NCI-H345 (cell line): ENCODE measurements at places on chromosomes 4 and X.

DNA sequence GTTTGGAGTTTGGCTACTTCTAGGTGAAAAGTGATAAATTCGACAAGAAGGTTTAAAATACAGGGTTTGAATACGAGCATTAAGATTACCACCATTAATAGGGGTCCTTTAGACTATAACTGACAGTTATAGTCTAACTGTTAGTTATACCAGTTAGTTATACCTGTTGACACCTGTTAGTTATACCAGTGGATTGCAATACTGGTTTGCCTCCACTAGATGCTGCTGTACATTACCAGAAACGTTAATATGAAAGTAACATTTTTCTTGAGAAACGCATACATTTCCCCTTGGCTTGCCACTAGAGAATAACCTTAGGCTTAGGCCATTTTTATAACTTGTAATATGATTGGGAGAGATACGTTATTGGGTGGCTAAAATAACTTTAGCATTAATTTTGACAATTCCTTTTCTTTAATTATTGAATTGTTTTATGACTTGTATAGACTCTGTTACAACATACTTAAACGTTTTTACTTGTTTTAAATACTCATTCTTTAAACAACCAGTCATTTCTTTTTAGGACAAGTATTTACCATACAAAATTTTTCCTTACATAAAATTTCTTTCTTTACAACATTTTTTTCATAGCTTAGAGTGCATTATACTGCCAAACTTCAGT lies 911.2 kb downstream of the FSTL5 start:
- no peak for DNase-seq

- peak; percentile 72 for DNase-seq
Observed at GRCh38 chrX:135974279-135974856, 580 bp upstream of the MMGT1 start.

DNA sequence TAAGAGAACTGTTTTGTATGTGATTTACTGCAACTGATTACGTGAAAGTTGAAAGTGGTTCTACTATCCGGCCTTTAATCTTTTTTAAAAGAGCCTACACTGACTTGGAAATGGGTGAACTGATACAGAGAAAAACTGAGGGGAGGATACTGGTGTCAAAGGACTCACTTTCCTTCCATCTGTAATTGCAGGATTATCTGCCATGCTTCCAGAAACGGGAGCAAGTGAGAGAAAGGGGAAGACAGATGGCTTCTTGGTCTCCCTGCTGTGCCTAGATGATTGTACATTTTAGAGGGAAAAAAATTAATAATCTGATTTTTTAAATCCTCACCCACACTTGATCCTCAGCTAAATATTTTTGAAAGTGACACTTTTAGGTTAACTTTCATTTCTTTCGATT lies 88.3 kb upstream of the GRID2 start:
- DNase-seq: no peak

GRCh38 chrX:120781403-120781802 lies 94.3 kb downstream of the CT47B1 start:
- DNase-seq: no peak

- DNase-seq: peak; percentile 38
Observed at GRCh38 chrX:43656005-43656494, at the start of gene MAOA. MAOA (plus strand) TSS chrX:43656299; CDS start chrX:43656342, 43 bp downstream.

DNA sequence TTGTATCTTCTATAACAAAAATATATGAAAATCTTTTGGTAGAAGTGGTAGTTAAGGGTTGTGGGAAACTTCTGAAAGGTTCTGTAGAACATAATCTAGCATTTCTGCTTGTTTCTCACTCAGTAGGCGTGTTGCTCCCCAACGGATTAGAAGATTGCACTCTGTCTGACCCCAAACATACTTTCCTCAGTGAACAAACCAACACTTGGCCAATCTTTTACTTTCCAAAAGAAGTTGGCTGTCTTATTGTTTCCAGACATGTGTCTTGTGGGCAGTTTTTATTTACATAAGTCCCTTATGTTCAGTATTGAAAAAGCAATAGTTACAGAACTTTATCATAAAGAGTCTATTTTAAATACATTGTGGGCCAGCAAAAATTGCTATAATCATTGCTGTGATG lies 312.8 kb upstream of the EPHA5 start:
- no peak for DNase-seq

GRCh38 chr4:81617545-81617944 lies 145.8 kb upstream of the RASGEF1B start:
- DNase-seq: no peak

DNA sequence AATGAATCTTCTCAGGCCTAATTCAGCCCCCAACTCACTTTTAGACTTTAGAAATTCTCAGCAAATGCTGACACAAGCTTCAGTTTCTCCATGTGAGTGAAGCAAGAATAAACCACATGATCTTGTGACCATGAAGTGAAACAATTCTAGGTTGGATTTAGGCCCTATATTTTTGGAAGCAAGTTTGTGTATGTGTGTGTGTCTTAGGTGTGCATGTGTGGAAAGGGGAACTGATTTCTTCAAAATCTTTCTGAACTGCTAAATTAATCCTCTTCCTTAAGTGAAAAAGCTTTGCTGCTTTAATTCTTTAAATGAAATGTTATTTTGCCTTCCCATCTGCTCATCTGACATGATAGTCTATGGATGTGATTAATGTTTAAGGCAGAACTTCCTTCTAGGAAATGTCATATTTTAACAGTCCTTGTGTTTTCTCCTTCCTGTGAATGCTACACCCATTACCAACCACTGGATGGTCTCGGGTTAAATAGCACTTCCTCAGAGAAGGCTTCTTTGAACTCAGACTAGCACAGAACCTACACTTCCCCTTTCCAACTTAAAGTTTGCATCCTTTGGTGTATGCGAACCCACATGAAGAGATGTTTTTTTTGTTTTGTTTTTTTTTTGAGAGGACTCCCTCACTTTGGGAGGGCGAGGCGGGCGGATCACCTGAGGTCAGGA lies 1.2 kb upstream of the TMEM144 start:
- DNase-seq: no peak

- DNase-seq: peak; percentile 13
Observed at GRCh38 chr4:96352051-96352517, 512.2 kb downstream of the PDHA2 start.

DNA sequence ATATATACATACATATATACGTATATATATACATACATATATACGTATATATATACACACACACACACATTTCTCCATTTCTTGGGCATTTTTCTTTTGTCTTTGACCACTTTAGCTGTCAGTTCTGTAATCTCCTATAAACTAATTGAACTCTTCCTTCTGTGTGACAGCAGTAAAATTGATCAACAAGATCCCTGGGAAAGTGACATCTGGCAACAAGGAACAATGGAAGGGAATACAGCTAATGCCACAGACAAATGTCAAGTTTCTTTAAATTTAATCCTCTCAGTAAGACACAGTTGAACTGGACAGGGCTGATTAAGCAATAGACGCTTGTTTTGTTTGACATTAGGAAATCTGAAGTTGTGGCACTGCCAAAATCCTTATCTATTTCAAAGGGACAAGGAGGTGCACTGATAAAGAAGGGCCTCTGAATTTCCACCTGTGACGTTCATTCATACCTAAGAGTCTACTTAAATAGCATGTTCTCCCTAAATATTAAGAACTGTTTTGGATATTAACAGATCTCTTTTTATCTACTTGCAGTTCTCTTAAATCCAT lies 126.9 kb downstream of the RNF150 start:
- no peak for DNase-seq

DNA sequence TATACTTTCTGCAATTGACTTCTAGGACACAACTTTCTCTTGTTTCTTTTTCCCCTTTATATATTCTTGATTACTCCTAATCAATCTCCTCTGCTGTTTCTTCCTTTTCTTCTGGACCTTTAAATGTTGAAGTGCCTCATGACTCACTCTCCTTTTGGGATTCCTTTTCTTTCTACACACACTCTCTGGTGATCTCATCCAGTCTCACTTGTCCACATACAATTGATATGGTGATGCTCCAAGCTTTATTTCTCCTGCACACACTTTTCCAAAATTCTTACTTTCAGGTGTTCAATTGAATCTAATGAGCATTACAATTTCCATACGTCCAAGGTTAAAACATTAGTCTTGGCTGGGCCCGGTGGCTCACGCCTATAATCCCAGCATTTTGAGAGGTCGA lies 794.8 kb upstream of the EPHA5 start:
- DNase-seq: no peak

- no peak for DNase-seq
Observed at GRCh38 chr4:124321364-124321763, 391.2 kb downstream of the ANKRD50 start.

- DNase-seq: no peak
Observed at GRCh38 chr4:81039351-81039972, 9.0 kb downstream of the BMP3 start.

DNA sequence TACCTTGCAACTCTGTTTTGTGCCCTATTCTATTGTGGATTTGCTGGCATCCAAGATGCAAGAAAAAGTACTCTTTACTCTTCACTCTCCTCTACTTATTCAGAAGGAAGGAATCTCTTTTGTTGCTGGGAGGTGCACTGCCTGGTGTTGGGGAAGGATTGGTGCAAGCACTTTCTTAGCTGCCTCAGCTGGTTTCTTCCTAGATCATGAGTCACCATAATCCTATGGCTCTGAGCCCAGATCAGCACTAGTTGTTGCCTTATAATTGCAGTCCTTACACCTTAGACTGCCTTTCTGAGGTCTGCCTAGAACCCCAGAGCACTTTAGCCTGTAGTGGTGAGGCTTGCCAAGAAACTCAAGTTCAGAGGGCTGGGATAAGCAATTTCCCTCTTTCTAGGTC lies 37.0 kb upstream of the CT83 start:
- DNase-seq: no peak

GRCh38 chr4:108168160-108168670 lies 517 bp downstream of the LEF1 start:
- DNase-seq: no peak

- DNase-seq: no peak
Observed at GRCh38 chr4:77193511-77194102, 36.6 kb downstream of the CCNG2 start.

DNA sequence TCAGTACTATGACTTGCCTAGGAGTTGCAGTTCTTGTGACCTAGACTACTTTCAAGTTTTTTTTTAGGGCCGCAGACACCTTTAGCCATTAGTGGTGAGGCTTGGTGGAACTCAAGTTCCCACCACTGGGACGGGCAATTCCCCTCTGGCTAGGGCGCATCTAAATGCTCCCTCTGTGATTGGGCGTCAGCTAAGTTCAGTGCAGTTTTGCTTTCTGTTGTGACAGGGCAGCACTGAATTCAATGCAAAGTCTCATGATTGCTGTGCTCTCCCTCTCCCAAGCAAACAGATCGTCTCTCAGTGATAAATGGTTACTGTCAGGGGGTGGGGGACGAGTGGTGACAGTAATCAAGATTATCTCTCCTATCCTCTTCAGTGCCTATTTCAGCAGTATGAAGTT lies 52.7 kb upstream of the FRMPD3 start:
- DNase-seq: no peak

GRCh38 chr4:40552536-40552935 lies 77.1 kb downstream of the RBM47 start:
- no peak for DNase-seq

DNA sequence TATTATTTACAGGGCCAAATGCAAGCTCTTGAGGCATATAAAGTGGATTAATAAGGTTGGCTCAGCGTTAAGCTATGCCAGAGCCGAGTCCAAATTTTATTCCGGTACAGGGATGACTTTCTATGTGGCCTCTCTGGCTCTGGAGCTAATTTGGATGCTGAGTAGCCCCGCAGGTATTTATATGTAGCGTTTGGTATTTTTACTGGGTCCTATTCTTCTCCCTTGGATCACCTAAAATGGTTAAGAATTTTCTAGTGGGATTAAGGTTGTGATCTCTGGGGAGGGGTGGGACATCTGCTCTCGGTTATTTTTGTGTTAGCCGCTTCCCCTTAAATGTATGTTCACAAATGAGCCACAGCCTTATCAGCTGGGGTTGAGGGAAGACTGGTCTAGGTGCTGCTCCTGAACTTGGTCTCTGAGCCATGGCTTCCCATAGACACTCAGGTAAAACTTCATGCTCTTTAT lies 49.4 kb downstream of the FHL1 start:
- DNase-seq: no peak

DNA sequence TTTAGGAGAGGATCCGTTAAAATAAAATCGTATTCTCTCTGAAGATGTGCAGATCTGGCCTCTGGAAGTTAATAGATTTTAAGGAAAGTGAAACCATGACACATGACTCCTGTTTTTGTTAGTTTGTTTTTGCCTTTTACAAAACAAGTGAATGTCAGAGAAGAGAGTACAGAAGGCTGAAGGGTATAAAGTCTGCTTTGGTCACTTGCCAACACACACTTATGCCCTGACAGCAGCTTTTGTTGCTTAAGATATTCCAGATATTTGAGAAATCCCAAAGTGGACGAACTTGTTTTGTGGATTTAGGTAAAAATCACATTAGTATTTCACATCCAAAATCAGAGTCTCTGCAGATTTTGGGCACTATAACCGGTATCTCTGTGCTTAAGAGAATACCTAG lies 192.4 kb upstream of the RASGEF1B start:
- peak; percentile 4 for DNase-seq

- no peak for DNase-seq
Observed at GRCh38 chr4:7442574-7443162, 7.9 kb upstream of the PSAPL1 start.

DNA sequence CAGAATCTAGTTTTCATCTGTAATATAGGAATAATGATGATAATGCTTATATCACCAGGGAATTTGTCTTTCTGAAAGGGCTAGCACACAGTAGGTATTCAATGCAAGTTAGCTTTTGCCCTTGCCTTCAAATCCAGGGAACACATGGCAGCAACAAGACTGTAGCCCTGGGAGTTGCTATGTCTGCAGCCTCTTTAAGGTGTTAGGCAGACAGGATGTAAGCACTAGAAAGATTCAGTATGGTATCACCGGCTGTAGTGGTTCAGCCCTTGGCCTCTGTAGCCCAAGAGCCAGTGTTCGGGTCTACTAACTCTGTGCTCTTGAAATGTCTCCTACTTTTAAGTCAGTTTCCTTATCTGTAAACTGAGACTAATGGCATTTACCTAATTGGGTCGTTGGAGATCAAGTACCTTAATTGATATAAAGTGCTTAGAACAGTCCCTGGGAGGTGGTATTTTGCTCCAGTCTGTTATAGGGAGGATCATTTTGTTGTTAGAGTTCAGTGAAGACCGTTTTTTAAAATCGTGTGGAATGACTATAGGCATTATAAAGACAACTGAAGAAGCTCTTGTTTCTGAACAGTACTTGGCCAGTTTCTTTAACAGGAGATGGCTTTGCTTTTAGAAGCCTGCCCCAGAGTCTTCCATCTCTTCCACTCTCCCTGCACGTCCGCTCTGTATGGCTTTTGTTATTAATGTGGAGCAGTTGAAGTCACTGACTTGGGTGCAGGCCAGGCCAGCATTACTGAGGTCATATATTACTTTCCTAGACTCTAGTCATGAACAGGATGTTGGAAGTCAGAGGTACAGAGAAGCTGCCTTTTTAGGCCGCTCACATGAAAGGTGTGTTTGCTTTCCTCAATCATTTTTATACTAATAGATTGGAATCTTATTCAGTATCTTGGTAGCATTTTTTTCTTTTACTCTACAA lies 44.8 kb downstream of the GAB1 start:
- no peak for DNase-seq

GRCh38 chr4:139603576-139604410 lies 47.8 kb upstream of the SETD7 start:
- DNase-seq: peak; percentile 55

GRCh38 chr4:173910891-173911290 lies 372.6 kb downstream of the FBXO8 start:
- no peak for DNase-seq
